ENCODE measurements at places on chromosomes 13 and 19.

DNA sequence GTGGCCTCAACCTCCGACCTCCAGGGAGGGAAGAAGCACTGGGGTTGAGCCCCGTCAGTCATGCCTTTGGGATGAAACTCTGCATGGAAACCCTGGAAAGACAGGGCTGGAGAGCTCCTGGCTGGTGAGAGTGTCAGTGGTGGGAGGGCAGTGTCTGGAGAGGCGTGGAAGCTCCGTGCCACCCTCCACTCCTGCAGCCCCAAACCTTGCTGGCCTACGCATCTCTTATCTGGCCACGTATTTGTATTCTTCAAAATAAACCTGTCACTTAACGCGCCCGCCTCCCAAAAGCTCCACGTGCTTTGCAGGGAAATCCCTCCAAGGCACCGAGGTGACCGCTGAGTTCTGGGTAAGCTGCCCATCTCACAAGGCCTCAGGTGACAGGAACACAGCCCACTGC is 84.3 kb downstream of the TEX29 start:
- no peak for DNase-seq

GRCh38 chr13:35884211-35884760 is 246.9 kb downstream of the DCLK1 start:
- DNase-seq: no peak

DNA sequence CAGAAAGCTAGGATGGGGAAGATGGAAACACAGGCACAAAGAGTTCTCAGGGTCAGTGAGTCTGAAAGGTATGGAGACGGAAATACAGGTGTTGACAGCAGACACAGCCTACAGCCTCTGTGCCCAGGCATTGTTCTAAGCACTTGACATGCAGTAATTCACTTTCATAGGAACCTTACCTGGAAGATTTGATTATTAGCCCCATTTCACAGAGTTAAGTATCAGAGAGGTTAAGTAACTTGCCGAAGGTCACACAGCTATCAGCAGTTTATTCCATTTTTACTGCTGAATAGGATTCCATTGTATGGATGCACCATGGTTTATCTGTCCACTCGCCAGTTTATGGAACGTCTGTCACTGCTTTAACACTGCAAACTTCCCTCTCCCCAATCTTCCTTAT is 13.2 kb downstream of the KLK4 start:
- no peak for DNase-seq

DNA sequence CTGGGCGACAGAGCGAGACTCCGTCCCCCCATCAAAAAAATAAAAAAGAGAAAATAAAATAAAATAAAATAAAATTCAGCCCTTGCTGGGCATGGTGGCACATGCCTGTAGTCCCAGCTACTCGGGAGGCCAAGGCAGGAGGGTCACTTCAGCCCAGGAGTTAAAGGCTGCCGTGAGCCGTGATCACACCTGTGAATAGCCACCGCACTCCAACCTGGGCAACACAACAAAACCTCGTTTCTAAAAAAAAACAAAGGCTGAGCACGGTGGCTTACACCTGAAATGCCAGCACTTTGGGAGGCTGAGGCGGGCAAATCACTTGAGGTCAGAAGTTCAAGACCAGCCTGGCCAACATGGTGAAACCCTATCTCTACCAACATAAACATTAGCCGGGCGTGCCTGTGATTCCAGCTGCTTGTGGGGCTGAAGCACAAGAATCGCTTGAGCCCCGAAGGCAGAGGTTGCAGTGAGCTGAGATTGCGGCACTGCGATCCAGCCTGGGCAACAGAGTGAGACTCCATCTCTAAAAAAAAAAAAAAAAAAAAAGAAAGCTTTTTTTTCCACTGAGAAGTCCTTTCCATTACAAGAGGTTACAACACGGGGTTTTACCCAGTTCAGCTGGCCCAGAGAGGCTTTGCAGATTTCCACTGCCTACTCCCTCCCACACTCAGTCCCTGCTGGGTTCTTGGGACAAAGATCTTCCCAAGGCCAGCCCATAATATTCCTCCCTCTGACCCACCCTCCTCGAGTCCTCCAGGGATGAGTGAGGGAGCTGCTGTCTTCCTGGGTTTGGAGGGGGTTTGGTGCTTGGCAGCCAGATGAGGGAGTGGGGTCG is 6.4 kb downstream of the ANGPTL4 start:
- peak; percentile 37 for DNase-seq

GRCh38 chr19:412356-413355 is 3.7 kb upstream of the C2CD4C start:
- no peak for DNase-seq

- DNase-seq: no peak
Measured at GRCh38 chr19:51372021-51372648, 319 bp downstream of the NKG7 start.

- DNase-seq: peak; percentile 48
Measured at GRCh38 chr13:27476943-27477703, 26.8 kb upstream of the MTIF3 start.

DNA sequence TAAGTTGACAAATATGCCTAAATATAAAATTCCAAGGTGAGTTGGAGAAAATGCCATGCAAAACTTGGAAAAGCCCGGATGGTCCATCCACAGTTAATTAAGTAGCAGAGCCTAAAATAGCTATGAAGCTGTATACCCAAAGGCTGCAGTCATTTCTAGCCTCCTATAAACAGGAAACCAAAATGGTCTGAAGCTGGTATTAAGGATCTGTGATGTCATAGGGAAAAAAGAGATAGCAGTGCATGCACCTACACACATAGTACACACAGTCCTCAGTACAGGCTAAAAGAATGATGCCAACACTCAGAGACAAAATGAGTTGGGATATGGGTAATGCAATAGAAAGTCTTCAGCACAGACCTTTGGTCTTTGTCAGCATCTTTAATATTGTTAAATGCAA is 736.9 kb downstream of the EFNB2 start:
- no peak for DNase-seq

Measured in MCF 10A (cell line).